Stimulated activated CD4-positive, alpha-beta T cell treated with anti-CD3 and anti-CD28 coated beads, TNF-alpha, amount 100 ng/mL, for 24 hours (primary cell): ENCODE measurements at places on chromosomes 12 and 14.

GRCh38 chr12:4979737-4980136, 63.9 kb upstream of the KCNA5 start:
- no peak for DNase-seq

- DNase-seq, result no peak
Measured at GRCh38 chr12:41011939-41012338, 176.2 kb upstream of the PDZRN4 start.

DNA sequence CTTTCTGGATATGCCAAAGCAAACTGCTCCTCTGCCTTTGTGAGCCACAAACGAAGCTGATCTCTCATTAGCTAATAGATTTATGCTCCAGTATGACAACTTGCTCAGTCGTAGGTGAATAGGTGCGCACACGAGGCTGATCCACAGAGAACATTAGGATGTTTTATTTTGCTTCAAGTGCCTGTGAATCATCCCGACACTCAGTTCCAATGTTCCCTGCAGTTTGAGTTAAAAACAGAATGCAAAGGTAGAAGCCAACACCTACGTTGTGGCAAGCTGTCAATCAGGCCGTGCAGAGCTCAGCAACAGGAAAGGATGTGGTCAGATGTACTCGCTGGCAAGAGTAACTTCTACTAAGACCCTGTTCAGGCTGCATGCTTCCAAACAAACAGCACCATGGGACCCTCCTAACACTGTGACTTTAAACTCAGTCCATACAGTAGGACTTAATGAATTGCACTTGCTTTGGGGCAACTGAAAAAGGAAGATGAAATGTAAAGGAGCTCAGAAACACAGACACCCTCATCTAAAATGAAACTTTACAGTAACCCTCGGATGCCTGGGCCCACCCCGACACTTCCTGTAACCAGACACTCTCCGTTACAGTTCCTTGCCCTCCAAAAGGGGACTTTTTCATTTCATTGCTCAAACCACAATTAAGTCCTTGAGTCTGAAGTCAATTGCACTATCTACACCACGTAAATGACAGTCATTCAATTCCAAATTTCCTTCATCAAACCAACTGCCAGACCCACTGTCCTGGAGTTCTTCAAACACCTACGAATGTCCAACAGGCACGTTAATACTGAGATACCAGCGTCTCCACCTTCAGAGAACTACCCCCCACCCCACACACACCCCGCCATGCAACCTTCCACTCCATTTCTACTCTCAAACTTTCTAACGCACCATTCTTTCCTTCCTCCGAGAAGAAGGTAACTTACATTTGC, 1.6 kb downstream of the CCDC88C start:
- peak; percentile 66 for DNase-seq

GRCh38 chr12:104588921-104589590, 132.3 kb downstream of the CHST11 start:
- DNase-seq, result no peak

DNA sequence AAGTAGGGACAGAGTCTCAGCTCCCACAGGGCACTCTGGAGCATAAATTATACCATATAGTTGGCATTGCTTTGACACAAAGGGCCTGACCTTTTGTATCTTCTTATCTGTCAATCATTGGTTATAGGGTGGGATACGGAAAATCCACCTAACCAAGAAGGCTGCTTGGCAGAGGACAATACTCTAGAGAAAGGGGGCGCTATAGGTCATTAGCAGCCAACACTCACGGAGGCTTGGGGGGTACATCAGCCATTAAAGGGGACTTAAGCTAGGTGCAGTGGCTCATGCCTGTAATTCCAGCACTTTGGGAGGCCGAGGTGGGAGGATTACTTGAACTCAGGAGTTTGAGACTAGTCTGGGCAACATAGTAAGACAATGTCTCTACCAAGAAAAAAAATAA, 22.9 kb downstream of the SPTSSA start:
- DNase-seq, result no peak

DNA sequence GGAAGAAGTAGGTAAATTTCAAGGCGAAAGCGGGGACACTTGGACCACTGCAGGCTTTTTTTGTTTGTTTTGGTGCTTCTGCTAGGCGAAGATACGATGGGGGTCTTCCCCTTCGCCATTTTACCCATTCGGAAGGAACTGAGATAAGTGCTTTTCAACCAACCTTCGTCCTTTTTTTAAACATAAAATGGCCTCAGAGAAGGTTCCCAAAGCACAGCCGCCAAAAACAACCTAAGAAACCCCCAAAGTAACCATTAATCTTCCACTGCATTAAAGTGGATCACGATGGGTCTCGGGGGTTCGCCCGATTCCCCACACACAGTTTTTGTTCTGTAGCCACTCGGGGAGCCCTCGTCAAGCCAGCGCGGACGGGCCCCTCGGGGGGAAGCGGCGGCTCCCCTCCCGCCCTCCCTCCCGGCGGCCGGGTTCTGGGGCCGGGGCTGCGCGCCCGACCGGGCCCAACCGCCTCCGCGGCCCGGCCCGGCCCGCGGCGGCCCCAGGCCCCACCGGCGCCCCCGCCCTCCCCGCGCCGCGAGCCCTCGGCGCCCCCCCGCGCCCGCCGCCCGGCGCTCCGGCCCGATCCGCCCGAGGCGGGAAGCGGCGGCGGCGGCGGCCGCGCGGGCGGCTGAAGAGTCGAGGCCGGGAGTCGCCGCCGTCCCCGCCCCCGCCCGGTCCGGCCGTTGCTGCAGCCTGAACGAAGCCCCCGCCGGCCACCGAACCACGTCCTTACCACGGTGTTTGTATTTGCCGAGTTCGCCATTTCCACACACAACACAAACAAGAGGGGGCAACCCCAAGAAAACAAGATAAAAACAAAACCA, 790 bp downstream of the GTF2A1 start:
- peak; percentile 21 for DNase-seq

- DNase-seq, result no peak
Measured at GRCh38 chr14:99571303-99571986, 32.6 kb downstream of the CCDC85C start.

DNA sequence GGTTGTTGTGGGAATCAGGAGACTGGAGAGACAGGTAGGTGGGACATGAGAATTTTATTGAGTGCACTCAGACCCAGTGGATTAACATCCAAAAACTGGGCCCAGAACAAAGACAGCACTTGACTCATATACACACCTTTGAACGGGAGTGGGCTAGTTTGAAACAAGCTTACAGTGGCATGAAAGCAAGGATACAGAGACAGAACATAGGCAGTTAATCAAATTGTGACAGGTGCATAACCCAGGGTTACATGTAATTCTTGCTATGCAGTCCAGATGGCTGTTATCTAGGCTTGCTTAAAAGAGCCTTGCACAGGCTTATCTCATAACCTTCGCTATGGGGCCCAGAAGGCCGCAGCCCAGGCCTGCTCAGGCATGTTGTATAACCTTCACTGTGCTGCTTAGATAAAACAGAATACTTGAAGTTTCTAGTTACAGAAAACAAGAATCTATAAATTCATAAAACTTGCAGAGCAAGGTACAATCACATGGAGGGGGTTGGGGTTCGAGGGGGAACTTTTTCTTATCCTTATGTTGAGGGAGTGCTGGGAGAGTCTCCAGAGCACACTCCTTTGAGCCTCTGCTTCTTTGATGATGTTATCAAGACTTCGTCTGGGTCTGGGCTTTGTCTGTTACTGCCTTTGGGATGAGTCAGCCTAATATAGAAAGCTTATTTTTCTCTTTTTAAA, 81.7 kb downstream of the TNFAIP2 start:
- DNase-seq, result no peak

DNA sequence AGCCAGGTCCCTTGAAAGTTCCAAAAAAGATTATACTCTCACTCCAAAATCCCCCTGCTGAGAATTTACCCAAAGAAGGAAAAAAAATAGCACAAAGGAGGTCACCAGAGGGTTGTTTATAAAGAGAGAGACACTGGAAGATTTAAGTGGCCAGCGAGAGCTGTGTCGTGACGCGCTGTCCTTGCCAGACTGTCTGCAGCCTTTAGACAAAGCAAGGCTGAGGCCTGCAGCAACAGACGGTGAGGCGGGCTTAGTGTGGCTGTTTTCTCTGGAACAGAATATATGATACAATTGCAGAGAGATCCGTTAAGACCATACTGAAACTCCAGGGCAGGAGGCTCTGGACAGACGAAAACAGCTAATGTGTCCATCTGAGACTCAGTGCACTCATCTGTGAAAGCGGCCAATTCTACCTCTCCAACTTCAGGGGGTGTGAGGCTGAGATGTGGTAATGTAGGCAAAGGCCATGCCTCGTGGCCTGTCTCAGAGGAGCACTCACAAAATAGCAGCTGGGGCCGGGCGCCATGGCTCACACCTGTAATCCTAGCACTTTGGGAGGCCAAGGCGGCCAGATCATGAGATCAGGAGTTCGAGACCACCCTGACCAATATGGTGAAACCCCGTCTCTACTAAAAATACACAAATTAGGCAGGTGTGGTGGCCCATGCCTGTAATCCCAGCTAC, 36.2 kb downstream of the ANAPC7 start:
- DNase-seq, result no peak

- DNase-seq, result no peak
Measured at GRCh38 chr14:77284466-77284865, 13.5 kb upstream of the NGB start.
